Testis (tissue), 5 donors: ENCODE measurements at places on chromosomes 7 and 10.
A peak's percentile ranks its signal among the peaks of the same experiment; 100 is the strongest.

GRCh38 chr7:112019932-112020331 is 186.3 kb downstream of the DOCK4 start:
- DNase-seq, result no peak

DNA sequence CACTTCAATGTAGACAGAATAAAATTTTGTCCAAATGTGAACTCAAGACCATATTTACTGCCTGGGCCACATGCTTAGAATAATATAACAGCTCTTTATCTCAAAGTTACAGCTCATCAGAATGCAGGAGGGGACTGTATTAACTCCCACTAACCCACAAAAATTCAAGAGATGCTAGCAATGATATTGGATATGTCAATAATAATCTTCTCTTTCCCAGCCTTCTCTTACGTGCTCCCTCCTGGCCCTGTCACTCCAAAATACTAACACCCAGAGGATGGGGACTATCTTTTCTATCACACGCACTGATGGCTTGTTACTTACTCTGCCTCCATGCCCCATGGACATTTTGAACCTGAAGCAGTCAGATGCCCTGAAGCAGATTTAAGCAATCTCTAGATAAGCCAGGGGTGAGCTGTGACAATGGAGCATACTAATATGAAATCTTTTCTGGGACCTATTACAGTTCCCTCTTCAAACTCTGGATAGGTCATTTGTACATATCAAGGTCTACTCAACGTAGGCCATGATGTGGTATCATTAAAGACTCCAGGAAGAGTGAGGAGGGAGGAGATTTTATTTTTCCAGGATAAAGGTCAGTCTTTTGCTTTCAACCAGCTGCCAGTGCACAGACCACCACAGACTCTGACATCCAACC is 803.0 kb downstream of the GRM8 start:
- no peak for DNase-seq

GRCh38 chr7:152504367-152504766 is 68.6 kb upstream of the KMT2C start:
- DNase-seq, result no peak

- DNase-seq, result no peak
Measured at GRCh38 chr10:69492091-69492745, 41.0 kb downstream of the TSPAN15 start.

- DNase-seq, result no peak
Measured at GRCh38 chr10:49484486-49485235, 54.3 kb downstream of the ERCC6 start.

GRCh38 chr10:108902619-108903285 is 1020.6 kb downstream of the XPNPEP1 start:
- DNase-seq, result no peak

GRCh38 chr7:95213148-95213547 is 111.2 kb downstream of the PON1 start:
- no peak for DNase-seq

DNA sequence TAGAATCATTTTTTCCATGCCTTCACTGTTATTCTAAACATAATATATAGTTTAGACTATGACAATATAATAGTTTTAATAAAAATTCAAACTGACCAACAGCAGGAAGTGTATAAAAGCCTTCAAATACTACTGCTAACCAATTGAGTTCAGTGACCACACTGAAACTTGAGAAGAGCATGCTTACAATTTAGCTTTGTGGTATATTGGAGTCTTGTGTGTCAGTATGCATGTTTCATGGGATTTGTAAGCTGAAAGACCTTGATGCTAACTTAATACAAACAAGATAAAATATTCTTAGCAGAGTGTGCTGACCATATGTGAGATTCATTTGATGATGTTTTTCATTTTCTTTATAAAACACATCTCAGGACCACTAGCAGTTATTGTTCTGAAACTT is 395.5 kb downstream of the SUGCT start:
- no peak for DNase-seq

GRCh38 chr7:46764100-46764936 is 817.6 kb downstream of the TNS3 start:
- no peak for DNase-seq

DNA sequence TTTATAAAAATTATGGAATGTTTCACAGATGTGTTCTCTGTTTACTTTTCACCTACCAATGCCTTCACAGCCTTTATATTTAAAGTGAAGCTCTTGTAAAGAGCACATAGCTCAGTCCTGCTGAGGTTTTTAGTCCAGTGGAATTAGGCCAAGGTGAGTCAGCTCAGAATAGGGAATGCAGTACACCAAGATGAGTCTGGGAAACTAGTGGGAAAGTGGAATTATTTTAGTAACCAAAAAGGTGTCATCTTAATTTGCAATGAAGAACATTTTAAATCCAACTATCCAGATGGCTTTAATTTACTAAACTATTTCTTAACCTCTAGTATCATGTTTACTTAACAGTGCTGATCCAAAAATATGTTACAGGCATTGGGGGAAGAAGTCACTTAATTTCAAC is 236.3 kb upstream of the CTBP2 start:
- DNase-seq, result no peak

- DNase-seq, result peak; percentile 76
Measured at GRCh38 chr7:65251851-65252620, 121.6 kb upstream of the ZNF92 start.

- peak; percentile 50 for DNase-seq
Measured at GRCh38 chr7:51647931-51648351, 331.3 kb upstream of the COBL start.

DNA sequence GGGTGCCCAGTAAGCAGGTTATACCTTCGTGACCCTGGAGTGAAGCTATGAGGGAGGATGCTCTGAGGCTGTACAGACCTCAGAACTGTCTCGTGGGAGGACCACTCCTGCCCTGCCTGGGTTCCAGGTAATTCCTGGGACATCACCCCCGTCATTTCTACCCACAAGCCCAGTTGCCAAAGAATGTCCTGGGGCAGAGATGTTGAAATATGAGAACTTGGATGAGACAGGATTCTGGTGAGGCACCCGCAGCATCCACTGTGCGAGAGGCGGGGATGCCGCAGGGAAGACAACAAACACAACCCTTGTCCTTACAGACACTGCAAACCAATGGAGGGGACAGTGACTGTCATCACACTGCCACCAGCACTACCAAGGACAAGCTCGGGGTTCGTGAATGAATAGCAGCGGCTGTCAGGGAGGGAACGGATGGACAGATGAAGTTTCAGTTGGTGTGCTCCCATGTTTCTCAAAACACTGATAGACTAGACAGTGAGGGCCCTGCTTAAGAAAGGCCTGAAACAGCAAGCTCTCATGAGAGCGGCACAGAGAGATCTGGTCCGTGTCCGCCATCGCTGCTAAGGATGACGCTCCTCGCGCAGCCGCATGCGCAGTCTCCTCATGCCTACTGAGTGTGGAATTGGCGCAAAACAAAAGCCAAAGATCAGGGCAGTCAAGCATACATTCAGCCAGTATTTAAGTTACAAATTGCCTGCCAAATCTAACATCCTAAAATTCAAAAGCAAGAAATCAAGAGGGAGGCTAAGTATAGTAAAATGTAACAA is 82.0 kb upstream of the RHEB start:
- peak; percentile 59 for DNase-seq

- DNase-seq, result peak; percentile 36
Measured at GRCh38 chr7:98281757-98282606, 496 bp downstream of the BRI3 start.

- no peak for DNase-seq
Measured at GRCh38 chr7:41098846-41099245, 604.0 kb downstream of the INHBA start.

GRCh38 chr10:53029449-53029848 is 256.9 kb upstream of the MBL2 start:
- no peak for DNase-seq

- DNase-seq, result no peak
Measured at GRCh38 chr7:102106625-102107024, 180.0 kb upstream of the SH2B2 start.

DNA sequence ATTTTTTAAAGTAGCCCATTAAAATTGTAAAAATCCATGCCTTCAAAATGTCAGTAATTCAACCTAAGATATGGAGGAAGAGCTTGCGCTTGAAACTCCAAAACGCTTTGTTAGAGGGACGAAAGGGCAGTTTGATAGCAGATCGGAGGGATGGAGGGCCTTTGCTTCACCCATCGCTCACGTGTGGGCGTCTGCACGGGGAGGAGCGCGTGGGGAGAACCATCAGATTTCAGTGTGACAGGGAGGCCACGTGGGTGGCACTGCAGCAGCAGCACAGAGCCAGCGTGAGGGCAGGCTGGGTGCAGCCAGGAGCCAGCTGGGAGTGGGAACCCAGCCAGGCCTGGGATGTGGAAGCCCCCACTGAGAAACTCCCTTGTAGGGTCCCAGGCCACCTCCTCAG is 325.5 kb downstream of the PAXIP1 start:
- peak; percentile 71 for DNase-seq

- no peak for DNase-seq
Measured at GRCh38 chr10:126696684-126697083, 26.2 kb upstream of the C10orf90 start.
